Diencephalon (tissue), 1 donor: ENCODE measurements at places on chromosomes 6 and 20. TPM values are rescaled to one million over a fixed set of nuclear protein-coding genes. Genes with fewer than 3 reads are reported as not detected.

The NTSR1 gene
- 2.1 TPM for total RNA-seq

The TOX2 gene
- total RNA-seq = 5.1 TPM

The PRSS16 gene
- total RNA-seq = not detected

The SYNGAP1 gene
- total RNA-seq = 27.7 TPM
